ENCODE measurements at places on chromosomes 16 and 17.

DNA sequence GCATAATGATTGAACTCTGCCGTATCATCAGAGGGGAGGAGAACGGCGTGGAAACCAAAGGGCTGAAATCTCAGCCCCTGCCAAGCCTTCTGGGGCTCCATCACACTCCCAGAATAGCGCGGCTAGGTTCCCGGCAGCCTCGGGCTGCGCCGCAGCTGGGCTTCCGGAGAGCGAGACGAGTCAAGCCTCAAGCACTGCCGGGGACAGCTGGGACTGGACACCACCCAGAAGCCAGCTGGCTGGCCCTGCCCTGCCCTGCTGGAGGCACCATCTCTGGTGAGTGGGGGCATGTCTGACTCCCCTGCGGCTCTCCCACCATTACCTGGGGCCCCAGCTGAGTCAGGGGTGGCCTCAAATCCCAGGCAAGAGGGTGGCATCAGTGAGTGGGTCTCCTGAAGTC lies 7.2 kb upstream of the GPRC5C start:
- DNase-seq, result no peak

DNA sequence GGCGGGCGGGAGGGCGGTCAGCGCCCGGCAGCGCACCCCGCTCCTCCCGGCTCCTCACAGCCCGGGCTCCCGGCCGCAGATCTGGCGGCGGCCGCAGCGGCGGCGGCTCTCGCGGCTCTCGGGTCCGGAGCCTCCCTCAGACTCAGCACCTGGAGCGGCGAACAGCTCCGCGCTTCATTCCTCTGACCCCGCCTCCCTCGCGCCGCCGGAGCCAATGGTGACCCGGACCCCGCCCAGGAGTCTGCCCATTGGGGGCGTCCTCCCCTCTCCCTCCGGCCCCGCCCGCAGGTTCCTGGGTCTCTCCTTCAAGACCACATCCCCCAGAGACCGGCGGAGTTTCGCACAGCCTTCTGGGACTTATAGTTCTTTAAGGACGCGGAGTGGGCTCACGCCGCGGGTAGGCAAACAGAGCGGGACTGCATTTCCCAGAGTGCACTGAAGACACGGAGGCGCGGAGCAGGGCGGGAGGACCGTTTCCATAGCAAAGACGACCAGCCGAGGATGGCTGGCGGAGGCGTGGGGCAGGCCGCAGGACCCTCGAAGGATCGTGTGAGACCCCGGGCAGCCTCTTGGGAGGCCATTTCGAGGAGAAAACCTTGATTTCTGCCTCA lies at the start of gene SMPD3:
SMPD3 (minus strand) TSS at position 149 of the 611 bp plus-strand sequence. CDS start 76,327 bp downstream, outside the sequence.
- peak; percentile 94 for DNase-seq

DNA sequence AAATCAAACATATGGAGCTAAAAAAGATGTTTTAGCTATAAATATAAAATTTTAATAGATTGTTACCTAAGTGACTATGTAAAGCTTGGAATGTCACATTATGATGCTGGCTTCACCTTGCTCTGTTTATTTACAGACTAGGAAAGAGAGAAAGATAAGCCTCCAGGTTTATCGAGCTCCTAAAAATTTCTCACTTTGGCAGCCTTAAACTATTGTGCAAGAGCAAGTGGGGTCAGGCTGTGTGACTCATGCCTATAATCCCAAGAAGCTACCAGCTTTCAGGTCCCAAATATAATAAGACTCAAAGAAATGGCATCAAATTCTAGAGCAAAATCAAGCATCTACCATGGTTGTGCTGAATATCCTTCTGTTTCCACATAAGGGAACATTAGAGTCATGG lies 34.3 kb upstream of the PRSS54 start:
- no peak for DNase-seq

- no peak for DNase-seq
Measured at GRCh38 chr16:67663151-67663876, 2.6 kb downstream of the PARD6A start.

GRCh38 chr16:75644240-75645012 lies 3.0 kb downstream of the KARS1 start:
- no peak for DNase-seq

GRCh38 chr16:89293276-89294143 lies 76.0 kb downstream of the ZNF778 start:
- no peak for DNase-seq

GRCh38 chr16:19856120-19856519 lies 28.5 kb downstream of the GPRC5B start:
- no peak for DNase-seq

DNA sequence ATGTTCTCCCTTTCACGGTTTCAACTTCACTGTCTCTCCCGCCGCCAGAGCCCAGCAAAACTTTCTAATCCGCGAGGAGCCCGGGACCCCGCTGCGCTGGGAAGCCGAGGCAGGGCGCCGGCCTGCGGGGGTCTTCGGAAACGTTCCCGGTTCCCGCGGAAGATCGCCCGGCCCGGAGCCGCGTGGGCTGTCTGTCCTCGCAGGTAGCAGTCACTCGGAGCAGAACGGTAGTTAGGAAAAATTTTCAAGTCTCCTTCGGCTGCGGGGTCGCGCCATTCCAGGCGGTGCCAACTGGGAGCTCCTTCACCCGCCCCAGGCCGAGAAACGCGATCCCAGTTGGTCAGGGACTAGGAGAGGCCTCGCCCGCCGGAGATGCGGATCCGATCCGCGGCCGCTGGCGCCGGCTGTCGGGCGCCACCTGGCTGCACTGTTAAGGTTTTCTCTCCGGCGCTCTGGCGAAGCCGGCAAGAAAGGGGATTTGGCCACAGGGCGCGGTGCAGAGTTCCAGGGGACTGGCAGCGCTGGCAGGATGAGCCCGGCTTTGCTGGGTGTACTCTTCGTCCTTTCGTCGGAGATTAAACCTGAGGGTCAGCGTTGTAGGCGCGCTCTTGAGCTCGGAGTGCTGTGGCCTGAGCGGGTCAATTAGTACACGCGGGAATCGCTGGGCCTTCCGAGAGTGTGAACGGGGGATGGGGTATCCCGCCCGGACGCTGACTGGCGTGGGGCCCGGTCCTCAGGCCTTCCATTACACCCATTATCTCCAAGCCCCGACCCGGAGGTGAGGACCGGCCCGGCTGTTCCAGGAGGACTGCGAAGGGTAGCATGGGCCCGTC lies 135.4 kb downstream of the KCNJ12 start:
- peak; percentile 17 for DNase-seq

- no peak for DNase-seq
Measured at GRCh38 chr16:84836234-84836647, 16.5 kb downstream of the CRISPLD2 start.
